Right lobe of liver (tissue), 6 donors: ENCODE measurements at places on chromosomes 4 and X. TPM values are rescaled to one million over a fixed set of nuclear protein-coding genes. Genes with fewer than 3 reads are reported as not detected.

ALB gene
- total RNA-seq, result 46,361 TPM

UGT2B10 gene
- total RNA-seq, result 23.0 TPM

SOWAHB gene
- 16.5 TPM for total RNA-seq

FANCB gene
- total RNA-seq, result 0.99 TPM

GLRA3 gene
- not detected for total RNA-seq

AKAP14 gene
- total RNA-seq, result not detected

ZNF732 gene
- not detected for total RNA-seq

MSL3 gene
- 8.4 TPM for total RNA-seq

MAGEB2 gene
- not detected for total RNA-seq

BST1 gene
- 3.5 TPM for total RNA-seq

TBC1D19 gene
- 1.8 TPM for total RNA-seq

ADAMTS3 gene
- 0.12 TPM for total RNA-seq

PDZD11 gene
- 16.9 TPM for total RNA-seq
